ENCODE measurements at places on chromosomes 2 and 18.

DNA sequence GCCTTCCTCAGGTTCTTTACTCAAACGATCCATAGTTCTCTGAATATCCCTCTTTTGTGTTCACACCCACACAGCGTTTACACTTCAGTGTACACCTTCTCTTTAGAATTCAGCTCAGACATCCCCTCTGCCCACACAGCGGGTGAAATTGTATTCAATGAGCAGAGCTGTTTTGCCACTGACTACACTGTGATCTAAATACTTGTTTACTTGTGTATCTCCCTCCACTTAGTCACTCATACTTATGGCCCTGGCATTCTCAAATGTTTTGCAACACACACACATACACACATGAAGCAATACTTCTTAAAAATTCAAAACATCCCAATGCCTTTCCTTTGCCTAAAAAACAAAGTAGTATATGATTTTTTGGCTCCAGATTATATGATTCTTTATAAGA, 297.1 kb downstream of the TMX3 start:
- DNase-seq = no peak

DNA sequence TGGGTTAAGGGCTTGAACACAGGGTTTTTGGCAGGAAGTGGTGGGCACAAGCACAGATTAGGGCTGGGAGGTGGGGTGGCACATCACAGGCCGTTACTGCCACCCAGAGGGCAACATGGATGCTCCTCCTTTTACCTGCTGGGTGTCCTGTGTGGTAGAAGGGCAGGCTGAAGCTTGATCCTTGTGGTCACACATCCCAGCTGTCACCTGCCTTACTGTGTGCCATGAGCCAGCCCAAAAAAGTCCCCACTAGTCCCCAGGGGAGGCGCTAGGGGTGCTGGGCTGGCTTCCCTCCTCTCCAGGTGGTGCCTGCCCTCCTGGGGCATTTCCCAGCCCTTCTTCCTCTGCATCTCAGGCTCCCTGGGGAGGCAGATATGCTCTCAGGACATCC, 50.5 kb upstream of the ALPP start:
- DNase-seq = no peak

GRCh38 chr18:6495536-6495935, 80.8 kb upstream of the L3MBTL4 start:
- no peak for DNase-seq

- DNase-seq = no peak
These were observed 33.5 kb downstream of the CRIM1 start for GRCh38 chr2:36389091-36389564.

DNA sequence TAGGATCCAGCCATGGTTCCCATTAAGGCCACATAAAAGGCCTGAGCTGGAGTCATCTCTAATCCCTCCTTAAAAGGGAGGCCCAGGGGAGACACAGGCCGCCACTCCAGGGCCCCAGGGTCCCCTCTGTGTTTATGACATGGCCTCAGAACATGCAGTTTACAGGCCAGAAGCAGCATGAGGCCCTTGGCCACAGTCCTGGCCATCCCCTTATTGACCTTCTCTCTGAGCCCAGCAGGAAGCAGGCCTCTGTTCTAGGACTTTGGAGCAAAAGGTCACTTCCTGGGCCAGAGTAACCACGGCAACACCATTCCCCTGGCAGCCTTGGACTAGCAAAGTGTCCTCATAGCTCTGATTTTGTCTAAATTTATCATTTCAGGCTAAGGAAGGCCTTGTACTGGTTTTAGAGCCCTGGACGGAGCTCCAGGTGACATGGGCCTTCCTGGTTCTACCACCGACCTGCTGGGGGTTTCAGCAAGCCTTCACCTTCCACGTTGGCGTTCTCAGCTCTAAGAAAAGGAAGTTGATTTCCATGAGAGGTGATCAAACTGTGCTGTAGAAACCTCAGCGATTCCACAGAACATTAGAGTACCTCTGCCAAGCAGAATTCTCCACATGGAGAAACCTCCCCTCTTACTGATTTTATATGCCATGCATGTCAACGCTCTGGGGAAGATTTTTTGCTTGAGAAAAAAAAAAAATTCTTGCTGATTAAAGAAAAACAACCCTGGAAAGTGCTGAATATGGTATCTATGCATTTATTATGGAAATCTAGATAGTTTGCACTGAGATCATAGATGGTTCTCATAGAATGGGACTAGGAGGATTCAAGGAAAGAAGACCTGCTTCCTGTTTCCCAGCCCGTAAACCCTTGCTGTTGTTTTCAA, 53.7 kb downstream of the HS1BP3 start:
- no peak for DNase-seq

DNA sequence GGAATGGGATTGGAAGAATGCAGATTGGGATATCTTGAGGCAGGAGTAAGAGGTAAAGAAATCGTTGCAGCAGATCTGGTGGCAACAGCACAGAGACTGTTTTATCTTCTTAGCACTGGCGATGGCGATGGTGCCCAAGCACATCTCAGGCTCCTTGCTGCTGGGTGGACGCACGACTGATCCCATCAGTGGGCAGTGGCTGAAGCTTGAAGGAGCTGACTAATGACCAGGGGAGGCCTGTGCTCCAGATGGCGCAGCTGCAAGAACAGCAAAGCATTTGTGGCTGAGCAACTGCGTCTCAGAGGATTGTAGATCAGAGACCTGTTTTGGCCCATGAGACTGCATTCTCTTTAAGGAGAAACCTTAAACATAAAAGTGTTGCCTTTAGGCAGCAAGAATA, 54.6 kb downstream of the GALR1 start:
- no peak for DNase-seq

DNA sequence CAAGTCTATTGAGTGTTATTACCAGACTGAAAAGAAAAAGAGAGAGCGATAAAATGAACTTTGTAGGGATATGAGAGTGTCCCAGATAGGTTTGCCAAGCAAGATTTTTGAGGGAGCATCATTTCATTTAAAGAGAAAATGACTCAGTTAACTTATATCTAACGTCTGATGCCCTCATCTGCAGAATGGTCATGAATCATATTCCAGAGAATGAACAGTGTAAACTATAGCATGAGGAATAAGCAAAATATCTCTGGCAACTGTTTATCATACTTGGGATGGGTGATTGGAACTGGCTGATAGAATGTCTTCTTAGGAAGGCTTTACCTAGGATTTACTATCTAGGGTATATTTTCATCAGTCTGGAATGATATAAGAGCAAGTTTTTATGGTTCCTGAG, 289.4 kb downstream of the CMPK2 start:
- no peak for DNase-seq

GRCh38 chr2:50143822-50144575, 887.9 kb downstream of the NRXN1 start:
- DNase-seq = peak; percentile 74

- no peak for DNase-seq
These were observed 326.8 kb downstream of the CCDC85A start for GRCh38 chr2:56510610-56511009.

Data from NCI-H2029 (cell line).